ENCODE measurements at places on chromosomes 12 and 14.
A peak's percentile ranks its signal among the peaks of the same experiment; 100 is the strongest.

DNA sequence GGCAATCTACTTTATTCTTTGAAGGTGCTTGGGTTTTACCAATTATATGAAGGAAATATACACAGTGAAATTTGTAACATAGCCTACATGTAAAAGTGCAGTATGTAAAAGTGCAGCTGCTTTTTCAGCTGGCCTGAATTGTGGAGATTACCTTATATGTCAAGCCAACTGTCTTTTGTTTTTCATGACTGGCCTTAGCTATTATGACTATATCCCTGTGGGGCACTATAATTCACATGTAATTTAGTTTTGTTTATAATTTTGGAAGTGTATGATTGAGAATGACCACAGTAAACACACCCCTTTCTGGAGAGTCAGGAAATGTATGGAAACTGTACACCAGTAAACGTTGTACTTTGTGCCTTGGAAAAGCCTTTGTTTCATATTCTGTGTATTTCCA, 435.0 kb upstream of the STXBP6 start:
- no peak for DNase-seq

DNA sequence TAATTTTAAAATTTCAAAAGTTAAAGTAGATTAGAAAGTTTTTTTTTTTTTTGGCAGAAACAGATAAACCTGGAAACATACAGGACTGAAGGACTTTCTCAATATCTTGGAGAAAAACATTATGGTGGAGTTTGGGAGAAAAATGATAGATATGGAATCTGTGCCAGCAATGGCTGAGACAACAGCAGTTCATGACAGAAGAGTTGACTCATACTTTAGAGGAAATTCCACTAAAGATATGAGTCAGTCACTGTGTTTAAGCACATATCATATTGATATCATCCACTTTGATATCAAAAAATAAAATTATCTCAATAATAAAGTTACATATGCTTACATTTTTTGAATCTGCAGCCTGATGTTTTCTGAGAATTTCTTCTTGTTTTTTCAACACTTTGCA, 193.9 kb upstream of the OR4E1 start:
- no peak for DNase-seq

- DNase-seq: peak; percentile 70
These were observed 31.7 kb upstream of the TUBA1C start for GRCh38 chr12:49232940-49233841.

GRCh38 chr12:53219956-53220693, 11.9 kb downstream of the RARG start:
- no peak for DNase-seq

- no peak for DNase-seq
These were observed 556.6 kb downstream of the CCER1 start for GRCh38 chr12:90398285-90398836.

- no peak for DNase-seq
These were observed 24.3 kb downstream of the PPP1CC start for GRCh38 chr12:110718222-110718908.

GRCh38 chr12:117967043-117967442, 1.7 kb downstream of the KSR2 start:
- DNase-seq: no peak

GRCh38 chr14:79193689-79194477, 1017.4 kb downstream of the DIO2 start:
- DNase-seq: no peak

DNA sequence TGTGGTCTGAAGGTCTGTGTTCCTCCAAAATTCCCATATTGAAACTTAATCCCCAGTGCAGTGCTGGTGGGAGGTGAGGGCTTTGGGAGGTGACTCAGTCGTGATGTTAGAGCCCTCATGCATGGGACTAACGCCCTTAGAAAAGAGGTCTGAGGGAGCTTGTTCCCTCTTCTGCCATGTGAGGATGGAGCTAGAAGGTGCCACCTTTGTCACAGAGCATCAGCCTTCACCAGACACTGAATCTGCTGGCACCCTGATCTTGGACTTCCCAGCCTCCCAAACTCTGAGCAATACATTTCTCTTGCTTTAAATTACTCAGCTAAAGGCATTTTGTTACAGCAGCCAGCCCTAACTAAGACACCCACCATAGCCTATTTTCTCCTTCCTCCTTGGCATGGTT, 13.9 kb downstream of the RAB15 start:
- DNase-seq: no peak

- no peak for DNase-seq
These were observed 908 bp upstream of the CDKL1 start for GRCh38 chr14:50397390-50398188.

GRCh38 chr12:22353615-22354325, 19.3 kb upstream of the ST8SIA1 start:
- DNase-seq: no peak

GRCh38 chr14:60815371-60815770, 80.8 kb downstream of the MNAT1 start:
- DNase-seq: no peak

DNA sequence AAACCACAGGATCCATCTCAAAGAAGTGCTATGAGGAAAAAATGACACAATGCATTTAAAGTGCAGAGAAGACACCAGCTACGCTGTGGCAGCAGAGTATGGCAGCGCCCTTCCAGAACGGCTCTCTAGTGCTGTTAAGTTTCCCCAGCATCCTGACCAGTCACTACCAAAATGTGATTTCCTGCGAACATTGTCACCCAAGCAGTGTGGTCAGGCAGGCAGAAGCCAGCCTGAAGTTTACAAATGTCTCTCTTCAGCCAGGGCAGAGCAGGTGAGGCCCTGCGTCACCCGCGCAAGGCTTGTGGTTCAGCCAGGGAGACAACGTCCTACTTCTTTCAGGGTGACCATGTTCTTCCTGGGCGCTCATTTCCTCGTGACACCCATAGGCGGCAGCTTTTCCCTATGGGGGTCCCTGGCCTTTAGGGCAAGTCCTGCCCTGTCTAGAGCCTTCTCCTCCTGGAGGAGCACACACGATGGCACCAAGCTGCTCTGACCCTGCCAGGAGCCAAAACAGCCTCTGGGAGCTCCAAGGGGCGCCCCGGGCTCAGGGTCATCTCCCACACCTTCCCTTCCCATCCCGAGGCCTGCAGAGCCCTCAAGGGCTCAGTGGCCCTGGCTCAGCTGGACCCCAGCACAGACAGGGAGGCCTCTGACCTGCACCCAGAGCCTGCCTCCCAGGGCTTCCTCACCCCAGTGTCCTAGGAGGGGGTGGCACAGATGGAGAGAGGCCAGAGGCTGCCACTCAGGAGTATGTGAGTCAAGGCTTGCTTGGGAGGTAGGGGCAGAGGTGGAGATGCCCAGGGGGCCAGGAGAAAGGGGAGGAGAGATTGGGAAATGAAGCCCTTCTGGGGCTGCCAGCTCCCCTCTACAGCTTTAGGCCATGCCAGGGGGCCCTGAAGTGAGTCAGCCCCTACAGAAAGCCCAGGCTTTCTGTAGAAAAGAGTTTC, 41.9 kb downstream of the PSMA6 start:
- DNase-seq: no peak

DNA sequence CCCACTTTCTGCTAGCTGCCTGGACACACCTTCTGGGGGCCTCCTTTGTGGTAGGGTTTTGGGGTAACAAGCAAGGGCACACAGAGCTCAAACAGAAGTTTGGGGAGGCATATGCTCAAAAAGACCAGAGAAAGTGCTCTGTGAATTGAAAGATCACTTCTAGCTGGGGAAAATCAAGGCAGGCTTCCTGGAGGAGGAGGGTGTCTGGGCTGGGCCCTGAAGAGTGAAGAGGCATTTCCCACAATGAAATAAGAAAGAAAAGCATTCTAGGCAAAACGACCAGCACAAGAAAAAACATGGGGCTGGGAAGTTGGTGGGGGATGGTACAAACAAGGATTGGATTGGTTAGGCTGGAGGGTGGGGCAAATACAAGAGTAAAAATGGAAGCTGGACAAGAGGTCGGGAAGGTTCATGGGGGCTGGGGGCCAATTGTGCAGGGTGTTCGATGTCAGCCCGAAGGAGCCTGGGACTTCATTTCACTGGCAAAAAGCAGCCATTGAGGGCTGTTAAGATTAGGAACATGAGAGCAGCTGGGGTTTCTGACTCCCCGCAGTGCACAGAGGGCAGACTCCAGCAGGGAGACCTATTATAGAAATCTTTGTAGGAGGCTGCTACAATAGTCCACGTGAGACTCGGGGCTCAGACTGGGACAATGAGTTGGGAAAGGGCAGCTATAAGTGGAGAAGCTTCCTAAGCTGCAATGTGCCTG, 51.5 kb upstream of the CMKLR1 start:
- no peak for DNase-seq

DNA sequence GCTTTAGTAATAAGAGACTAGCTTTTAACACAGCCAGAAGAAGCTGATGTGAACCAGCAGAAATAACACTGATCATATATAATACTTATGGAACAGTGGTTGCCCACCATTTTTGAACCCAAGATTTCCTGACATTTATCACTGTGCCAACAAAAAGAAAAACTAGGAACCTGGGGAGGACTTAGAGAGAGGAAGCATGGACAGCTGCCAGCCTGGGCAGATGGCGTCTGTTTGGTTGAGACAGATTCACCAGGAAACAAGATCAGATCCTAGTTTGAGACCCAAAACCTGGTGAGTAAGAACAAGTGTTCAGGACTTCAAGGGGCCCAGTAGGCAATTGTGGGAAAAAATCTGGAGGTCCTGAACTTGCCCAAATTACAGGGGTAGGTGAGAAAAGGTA, 95.3 kb downstream of the BICD1 start:
- DNase-seq: no peak

DNA sequence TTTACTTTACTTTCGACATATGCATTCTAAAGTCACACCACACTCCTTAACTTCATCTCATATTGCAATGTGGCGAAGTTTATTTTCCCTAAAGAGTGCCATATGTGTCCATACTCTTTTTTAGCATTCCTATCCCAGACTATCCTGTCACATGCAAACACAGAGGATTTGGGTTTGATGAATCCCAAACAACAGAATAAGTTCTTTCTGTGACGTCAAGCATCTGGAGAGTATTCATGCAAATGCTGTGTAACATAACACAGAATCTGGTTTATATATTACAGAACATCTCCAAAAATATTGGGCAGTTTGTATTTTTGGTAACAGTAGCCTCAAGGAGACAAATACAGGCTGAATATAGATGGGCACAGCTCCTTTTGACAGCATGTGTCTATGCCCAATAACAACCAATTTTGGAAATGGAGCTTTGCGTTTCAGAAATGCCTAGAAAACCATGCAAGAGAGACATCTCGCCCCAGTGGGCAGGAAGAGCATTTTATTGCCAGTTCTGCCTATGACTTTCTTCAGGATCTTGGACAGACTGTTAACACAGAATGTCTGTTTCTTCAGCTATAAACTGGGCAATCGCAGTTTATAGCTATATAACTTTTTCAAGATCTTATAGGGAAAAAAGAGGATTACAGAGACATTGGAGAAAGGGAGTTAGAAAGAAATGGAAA, 190.8 kb downstream of the ADAMTS20 start:
- no peak for DNase-seq

- no peak for DNase-seq
These were observed 81.7 kb upstream of the PRB2 start for GRCh38 chr12:11477110-11477509.

- DNase-seq: no peak
These were observed 55.6 kb downstream of the TRMT5 start for GRCh38 chr14:60925286-60925685.

DNA sequence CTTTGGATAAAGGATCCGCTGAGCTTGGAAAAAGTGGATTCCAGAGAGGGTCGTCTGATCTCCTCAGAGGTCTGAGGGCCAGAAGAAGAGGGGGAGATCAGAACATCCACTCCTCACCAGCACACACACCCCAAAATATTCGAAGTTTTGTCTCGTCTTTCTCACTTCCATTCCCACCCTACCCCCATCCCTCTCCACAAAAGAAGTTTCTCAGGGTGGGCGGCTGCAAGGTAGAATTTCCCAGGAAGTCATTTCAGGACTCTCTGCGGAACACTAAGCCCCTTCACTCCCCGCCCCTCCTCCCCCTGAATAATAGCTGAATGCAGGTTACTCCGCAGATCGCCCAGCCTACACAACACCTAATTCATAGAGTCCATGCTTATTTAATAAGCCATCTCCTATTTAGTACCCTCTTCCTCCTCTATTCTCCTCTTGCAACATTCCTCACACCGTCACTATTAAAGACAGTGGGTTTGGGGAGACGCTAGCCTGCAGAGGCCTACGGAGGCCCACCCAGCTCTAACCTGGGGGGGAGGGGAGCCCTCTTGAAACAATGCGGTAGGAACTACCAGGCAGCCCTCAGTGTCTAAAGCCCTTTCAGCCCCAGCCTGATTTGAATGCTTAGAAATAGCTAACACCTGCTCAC, 649 bp upstream of the SALL2 start:
- DNase-seq: peak; percentile 17

GRCh38 chr14:64646103-64646502, 58.1 kb upstream of the PLEKHG3 start:
- DNase-seq: no peak

DNA sequence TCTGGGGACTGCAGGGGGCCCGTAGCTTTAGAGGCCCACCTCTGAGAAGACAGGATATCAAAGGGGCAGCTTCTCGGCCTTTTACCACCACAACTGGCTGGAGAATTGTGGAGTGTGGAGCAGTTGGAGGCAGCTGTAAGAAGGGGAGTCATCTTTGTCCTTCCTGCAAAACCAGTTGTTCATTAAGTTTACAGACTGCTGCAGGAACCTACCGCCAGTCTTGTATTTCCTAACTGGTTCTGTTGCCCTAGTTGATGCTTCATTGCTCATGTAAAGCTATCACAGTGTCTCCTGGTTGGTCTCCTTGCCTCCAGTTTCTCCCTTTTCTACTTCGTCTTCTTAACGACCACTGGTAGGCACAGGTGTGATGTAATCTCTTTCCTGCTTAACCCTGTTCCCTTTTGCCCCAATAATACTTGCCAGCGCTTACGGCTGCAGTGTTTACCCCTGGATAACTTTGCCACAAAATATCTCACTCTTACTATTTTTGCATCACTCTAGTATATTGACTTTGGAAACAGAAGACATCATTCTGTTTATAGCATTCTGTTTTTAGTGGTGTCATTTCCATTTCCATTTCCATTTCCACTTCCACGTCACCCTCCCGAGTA, 11.9 kb downstream of the ESPL1 start:
- DNase-seq: no peak

GRCh38 chr12:9319842-9320173, 111.6 kb upstream of the PZP start:
- no peak for DNase-seq

GRCh38 chr14:43031598-43031997, 1424.9 kb downstream of the LRFN5 start:
- no peak for DNase-seq

DNA sequence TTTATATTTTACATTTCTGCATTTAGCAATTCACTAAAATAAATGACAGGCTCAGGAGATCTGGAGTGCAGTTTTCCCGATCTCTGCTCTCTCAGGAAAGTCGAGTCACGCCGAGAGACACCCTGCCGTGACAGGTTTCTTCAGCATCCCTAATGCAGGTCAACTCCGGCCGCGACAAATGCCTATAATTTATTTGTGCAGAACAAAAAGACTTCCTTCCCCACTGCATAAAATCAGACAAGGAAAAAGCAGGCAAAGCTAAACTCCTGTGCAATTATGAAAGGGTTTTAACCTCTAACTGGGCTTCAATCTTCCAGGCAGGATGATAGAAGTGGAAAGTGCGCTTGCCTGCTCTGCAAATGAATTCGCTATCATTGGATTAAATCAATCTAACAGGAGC, 28.1 kb downstream of the SPRING1 start:
- DNase-seq: no peak

- no peak for DNase-seq
These were observed 47.3 kb downstream of the CHGA start for GRCh38 chr14:92970271-92970670.

GRCh38 chr14:92415969-92416368, 93.0 kb downstream of the SLC24A4 start:
- DNase-seq: no peak

- no peak for DNase-seq
These were observed 37.0 kb upstream of the TCL1B start for GRCh38 chr14:95649230-95649629.

Data from NCI-H1436 treated with DMSO at 0.1 percent for 48 hours (cell line).